ENCODE measurements at places on chromosomes 2 and 18. TPM values are rescaled to one million over a fixed set of nuclear protein-coding genes. Genes with fewer than 3 reads are reported as not detected.

Gene CCDC142
- 61.4 TPM for total RNA-seq

Gene SCN3A
- total RNA-seq, result 0.27 TPM

Gene NT5C1B
- not detected for total RNA-seq

Gene SAG
- total RNA-seq, result 1.2 TPM

Gene UGT1A6
- not detected for total RNA-seq

Gene NDC80
- 3.2 TPM for total RNA-seq

Gene POLE4
- total RNA-seq, result 55.7 TPM

Gene CYP27A1
- 0.49 TPM for total RNA-seq

Gene RASGRP3
- 2.2 TPM for total RNA-seq

Gene C2orf81
- 9.8 TPM for total RNA-seq

Gene GRB14
- total RNA-seq, result not detected

Gene ITPRIPL1
- 1.4 TPM for total RNA-seq

Gene VWA3B
- total RNA-seq, result not detected

Gene ATAD2B
- 40.2 TPM for total RNA-seq

Gene SCYGR4
- not detected for total RNA-seq

Gene DNAJC5G
- not detected for total RNA-seq

Gene MLPH
- not detected for total RNA-seq

Gene RAPH1
- 1.7 TPM for total RNA-seq

Gene ATP8B1
- not detected for total RNA-seq

Gene TMEM247
- not detected for total RNA-seq

Gene TTN
- total RNA-seq, result 20.8 TPM

Gene SPC25
- 0.26 TPM for total RNA-seq

Gene COL4A3
- 0.83 TPM for total RNA-seq

Gene CEBPZOS
- 45.4 TPM for total RNA-seq

Gene CAPN13
- not detected for total RNA-seq

Gene BBS5
- total RNA-seq, result 2.4 TPM

Gene SRD5A2
- not detected for total RNA-seq

Gene LRRC30
- total RNA-seq, result not detected

Gene ATP9B
- 79.5 TPM for total RNA-seq

Gene MEIS1
- not detected for total RNA-seq

Gene ANKRD23
- total RNA-seq, result 16.2 TPM

Gene PLCL1
- 7.1 TPM for total RNA-seq

Gene MYOM1
- 5.5 TPM for total RNA-seq

Gene M1AP
- total RNA-seq, result not detected

Gene EML6
- 1.4 TPM for total RNA-seq

Gene NFATC1
- total RNA-seq, result 51.0 TPM

Gene ANKRD62
- total RNA-seq, result not detected

Gene EMILIN1
- 0.86 TPM for total RNA-seq

Gene MTLN
- total RNA-seq, result 35.1 TPM

Gene ATP6V1C2
- 0.47 TPM for total RNA-seq

Gene GEN1
- 7.9 TPM for total RNA-seq

Gene LINC00305
- total RNA-seq, result not detected

Gene MEP1B
- total RNA-seq, result 0.30 TPM

Gene APOB
- not detected for total RNA-seq

Gene CD207
- total RNA-seq, result not detected

Gene RNF152
- total RNA-seq, result 0.19 TPM

Gene DSG1
- not detected for total RNA-seq

Gene FAP
- total RNA-seq, result not detected

Gene CIDEA
- total RNA-seq, result not detected

Measured in naive thymus-derived CD8-positive, alpha-beta T cell (primary cell).